ENCODE measurements at places on chromosomes 11 and 22.

GRCh38 chr11:36620246-36620645 is 22.2 kb upstream of the RAG2 start:
- DNase-seq = no peak

DNA sequence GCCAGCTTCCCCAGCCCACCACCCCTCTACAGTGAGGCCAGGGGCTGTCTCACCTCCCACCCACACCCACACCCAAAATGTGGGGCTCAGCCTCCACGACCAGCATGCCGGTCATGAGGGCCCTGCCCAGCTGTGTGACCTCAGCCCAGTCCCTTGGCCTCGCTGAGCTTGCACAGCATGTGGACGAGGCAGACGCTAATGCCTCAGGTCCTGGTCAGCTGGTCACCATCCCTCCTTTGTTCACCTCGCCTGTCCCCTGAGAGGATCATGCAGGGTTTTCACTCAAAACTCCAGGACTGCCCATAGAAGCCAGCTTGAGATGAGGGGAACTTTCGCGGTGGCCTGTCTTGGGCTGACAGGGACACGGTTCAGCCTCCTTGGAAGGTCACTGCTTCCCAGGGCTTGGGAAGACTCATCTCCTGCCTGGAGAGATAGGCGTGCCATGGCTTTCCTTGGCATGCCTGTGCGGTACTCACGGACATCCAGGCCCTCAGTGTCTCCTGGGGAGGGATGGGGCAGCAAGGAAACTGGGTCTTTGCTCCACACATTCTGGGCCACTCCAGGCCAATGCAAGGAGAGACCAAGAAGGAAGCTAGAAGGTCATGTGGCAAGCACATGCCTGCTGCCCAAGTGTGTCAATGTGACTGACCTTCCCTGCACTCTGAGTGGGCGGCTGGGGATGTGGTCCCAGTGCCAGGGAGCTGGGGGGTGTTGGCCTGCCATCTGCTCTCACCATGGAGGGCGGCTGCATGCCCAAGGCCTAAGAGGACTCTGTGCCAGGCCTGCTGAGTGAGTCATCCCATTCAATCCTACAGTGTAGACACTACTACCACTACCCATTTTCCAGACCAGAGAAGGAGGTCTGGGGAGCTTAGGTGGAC is 3.2 kb upstream of the RTN4R start:
- DNase-seq = no peak

- peak; percentile 57 for DNase-seq
Measured at GRCh38 chr11:43944761-43945311, 2.4 kb downstream of the C11orf96 start.

GRCh38 chr11:38517991-38518390 is 1920.0 kb upstream of the RAG2 start:
- no peak for DNase-seq

DNA sequence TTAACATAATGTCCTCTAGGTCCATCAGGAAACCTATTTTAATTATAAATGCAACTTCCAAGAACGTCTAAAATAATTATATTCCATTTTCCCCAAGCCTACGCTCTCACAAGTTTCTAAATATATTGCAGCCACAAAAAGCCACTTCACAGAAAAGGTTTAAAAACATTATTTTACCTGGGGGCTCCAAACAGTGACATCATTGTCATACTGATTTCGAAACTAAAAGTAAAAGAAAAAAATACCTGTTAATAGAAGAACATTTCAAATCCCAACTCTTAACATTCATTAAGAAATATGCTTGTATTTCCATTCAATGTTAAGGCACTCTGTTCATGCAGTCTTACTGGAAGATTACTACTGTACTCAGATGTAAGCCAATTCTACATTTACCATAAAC is 1.4 kb downstream of the PSMA1 start:
- no peak for DNase-seq

- DNase-seq = no peak
Measured at GRCh38 chr11:121555121-121555520, 102.4 kb upstream of the SORL1-AS1 start.

DNA sequence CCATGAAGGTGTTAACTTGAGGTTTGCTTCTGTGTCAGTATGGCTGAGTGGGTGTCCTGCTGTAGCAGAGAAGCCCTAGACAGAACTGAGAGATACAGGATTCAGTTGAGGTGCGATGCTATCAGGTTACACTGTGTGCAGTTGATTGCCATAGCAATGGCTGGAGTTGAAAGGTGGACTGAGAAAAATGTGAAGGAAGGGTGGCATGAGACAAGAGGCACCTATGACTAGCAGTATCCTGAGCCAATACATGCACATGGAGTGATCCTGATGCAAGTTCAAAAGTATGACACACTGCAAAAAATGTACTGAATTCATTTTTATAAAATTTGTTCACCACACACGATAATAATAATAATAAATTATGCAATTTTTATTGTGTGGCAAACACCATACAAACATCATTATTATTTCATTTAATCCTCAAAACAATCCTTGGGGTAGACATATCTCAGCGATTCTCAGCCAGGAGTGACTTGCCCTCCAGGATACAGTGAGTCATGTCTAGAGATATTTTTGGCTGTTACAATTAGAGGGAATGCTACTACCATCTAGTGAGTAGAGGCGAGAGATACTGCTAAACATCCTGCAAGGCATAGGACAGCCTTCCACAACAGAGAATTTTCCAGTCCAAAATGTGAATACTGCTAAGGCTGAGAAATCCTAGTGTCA is 3.9 kb upstream of the PIWIL4 start:
- DNase-seq = no peak

- no peak for DNase-seq
Measured at GRCh38 chr11:79570104-79570503, 129.3 kb upstream of the TENM4 start.

DNA sequence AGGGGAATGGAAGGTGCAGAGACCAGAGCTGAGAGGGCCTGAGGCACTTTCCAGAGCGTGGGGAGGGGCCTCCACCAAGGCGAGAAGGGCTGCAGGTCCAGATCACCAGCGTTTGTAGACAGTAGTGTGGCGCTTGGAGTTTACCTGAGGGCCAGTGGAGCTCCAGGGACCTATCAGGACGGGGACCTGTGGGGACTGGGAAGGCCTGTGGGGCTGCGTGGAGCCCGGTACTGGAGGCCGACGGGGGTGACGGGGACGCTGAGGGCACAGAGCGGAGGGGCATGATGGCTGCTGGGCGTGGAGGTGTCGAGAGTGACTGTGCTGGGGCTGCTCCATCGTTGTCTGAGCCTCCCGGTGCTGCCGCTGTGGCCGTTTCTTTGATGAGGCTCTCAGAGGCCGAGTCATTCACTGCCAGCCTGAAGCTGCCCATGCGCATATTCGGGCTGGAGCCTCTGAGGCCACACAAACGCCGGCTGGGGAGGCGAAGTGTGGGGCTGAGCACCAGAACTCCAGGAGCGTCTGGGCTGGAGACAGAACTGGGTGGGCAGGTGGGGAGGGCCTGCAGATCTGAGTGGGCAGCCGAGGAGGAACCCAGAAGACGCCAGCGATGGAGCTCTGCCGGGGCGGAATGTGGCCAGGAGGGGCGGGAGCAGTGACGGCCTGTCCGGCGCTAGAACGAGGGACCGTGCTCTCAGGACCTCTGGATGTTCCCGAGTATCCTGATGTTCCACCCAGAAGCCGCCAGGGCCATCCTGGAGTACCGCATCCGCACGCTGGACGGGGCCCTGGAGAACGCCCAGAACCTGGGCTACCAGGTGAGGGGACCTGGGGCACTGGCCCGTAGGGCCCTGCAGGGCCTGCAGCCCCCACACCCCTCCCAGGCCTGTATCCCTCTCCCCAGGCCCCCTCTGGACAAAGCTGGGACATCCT is 2.6 kb downstream of the PGGHG start:
- DNase-seq = peak; percentile 54

DNA sequence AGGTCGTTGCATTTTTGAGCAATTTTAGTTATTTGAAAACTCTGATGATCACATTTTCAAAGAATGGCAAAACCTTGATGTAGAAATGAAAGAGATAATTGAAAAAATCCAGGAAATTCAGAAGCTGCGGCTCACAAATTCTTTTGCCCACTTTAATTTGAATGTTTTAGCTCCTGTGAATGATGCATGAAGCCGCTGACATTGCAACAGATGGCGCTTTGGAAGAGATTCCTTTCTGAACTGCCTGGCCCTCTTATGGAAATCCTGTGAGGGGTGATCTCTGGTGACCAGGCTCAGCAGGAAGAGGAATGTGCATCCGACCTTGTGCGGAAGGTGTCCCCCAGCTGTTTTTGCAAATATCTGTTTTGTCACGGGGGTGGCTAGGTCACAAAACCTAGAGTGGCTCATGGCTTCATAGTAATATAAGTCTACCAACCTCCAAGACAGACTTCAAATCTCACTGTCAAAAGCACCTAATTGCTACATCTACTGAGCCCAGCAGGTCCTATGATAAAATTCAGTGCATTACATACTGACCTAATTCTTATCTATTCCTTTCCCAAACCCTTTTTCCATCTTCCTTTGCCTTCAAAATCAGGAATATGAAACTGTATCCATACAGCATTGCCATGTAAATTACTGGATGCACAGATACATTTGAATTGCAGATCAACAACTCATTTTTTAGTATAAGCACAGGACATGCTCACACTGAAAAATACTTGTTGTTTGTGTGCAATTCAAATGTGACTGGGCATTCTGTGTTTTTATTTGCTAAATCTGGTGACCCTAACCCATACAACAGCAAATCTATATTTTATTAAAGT is 412.7 kb downstream of the ETS1 start:
- DNase-seq = no peak

GRCh38 chr11:125371431-125371935 is 124.6 kb downstream of the FEZ1 start:
- DNase-seq = no peak

- no peak for DNase-seq
Measured at GRCh38 chr11:122031813-122032212, 84.2 kb downstream of the BLID start.

DNA sequence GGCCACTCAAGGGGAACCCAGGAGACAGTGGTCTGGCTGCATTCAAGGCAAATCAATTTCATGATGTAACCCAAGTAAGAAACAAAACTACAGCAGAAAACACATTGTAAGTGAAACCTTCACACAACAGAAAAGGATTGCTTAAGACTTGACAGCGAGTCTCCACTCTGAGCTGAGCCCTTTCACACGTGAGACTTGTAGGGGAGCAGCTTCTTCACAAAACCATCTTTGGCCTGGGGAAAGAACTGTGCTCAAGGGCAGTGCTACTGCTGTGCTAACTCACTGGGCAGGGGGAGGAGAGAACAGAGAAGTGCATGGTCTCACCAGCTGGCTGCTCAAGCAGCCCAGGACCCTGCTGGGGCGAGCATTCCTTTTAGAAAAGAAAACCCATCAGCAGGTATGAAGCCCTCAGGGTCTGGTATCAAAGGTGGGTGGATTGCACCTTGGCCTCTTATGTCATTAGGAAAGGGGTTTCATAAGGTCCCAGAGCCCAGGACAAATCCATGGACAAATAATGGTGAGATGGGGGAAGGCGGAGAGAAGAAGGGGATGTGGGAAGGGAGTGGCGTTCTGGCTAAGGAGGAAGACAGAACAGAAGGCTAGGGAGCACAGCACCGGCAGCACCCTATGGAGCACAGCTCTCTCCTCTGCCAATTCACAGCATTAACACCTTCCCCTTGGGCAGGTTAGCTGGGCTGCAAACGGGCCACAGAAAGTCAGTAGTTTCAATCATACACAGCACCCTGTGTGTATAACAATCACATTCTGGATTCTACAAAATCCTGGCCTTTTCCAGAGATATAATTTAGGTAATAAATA is 20.6 kb upstream of the RAPSN start:
- no peak for DNase-seq

DNA sequence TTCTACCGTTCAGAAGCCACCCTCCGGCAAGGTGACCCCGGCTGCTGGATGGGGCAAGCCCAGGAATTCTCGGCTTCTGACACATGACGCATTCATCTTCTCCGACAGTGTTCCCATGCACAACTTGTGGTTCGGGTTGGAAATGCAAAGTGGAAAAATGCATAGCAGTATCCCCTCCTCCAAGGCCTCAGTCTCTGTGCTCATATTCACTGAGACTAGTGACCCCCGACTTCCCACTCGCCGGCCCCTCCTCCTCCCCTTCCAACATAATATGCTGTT is 70.0 kb upstream of the NTM start:
- DNase-seq = no peak

DNA sequence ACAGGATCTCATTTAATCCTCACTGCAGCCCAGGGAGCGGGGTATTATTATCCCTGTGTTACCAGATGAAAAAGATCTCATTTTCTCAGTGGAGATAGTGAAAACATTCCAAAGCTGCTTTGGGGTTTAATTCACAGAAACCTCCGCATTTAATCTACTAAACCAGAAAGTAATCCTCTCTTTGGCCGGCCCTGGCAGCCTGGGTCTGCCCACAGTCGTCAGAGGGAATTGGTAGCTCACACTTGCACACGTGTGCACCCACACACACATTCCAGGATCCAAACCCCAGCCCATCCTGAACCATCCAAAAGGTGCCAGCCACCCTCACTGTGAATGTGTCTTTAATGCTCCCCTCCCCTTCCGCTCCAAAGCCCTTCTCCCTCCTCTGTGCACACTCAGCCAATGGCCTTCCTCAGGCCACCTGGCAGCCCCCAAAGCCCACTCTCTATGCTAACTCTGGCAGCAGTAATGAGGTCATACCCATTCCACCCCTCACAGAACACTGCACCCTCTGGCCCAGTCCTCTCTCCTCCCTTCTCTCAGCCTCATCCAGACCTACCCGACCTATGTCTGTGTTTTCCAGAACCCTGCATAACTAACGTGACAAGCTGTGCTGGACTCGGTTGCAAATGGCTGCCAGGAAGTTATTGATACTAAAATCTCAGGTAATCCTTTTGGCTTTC is 466.2 kb downstream of the SOX6 start:
- no peak for DNase-seq

DNA sequence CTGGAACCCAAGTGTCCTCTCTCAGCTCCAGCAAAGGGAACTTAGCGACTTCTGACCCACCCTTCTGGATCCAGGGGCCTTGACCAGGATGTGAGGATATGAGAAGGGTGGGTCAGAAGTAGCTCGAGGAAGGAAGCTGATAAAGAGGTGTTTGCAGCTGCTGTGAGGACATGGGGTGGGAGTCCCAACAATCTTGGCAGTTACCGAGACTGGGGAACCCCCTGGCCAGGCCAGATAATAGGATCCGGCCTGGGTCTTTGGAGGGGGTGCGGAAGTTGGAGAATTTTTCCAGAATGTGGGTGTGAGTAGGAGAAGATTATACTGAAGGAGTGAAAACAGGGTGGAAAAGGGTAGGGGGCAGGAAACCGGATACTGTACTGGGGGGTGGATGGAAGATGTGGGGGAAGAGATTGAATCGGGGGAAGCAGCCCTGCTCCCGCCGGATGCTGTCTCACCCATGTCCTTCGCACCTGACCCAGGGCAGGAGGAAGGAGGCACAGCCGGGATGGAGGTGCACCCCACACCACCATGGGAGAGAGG is 2.8 kb upstream of the MCAM start:
- DNase-seq = no peak

GRCh38 chr22:37365950-37366349 is 61.3 kb downstream of the ELFN2 start:
- DNase-seq = no peak

GRCh38 chr11:92628401-92629292 is 340.8 kb upstream of the MTNR1B start:
- no peak for DNase-seq
